ENCODE measurements at places on chromosomes 16 and 17.

GRCh38 chr17:74733365-74734122 lies 3.5 kb upstream of the RAB37 start:
- DNase-seq = no peak

- no peak for DNase-seq
Measured at GRCh38 chr17:4938688-4939545, 929 bp downstream of the SLC25A11 start.

DNA sequence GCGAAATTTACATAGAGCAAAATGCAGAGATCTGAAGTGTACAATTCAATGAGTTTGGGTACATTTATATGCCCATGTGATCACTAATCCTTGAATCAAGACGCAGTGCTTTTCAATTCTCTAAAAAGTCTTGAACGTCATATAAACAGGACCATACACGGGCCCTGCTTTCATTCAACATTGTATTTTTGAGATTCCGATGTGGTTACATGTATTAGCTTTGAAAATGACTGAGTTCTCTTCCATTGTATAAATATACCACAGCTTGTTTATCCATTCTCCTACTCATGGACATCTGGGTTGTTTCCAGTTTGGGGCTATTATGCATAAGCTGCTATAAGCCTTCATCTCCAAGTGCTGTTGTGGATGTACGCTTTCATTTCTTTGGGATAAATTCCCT lies 45.5 kb downstream of the ZCCHC14 start:
- no peak for DNase-seq

GRCh38 chr17:21272881-21273792 lies 11.4 kb upstream of the MAP2K3 start:
- no peak for DNase-seq

GRCh38 chr16:79966226-79966625 lies 365.7 kb upstream of the MAF start:
- DNase-seq = no peak

- no peak for DNase-seq
Measured at GRCh38 chr17:76297436-76297835, 10.6 kb downstream of the QRICH2 start.
